Stimulated activated CD8-positive, alpha-beta memory T cell treated with anti-CD3 and anti-CD28 coated beads, Interleukin-15, amount 100 ng/mL, for 24 hours (primary cell): ENCODE measurements at places on chromosomes 11 and 22.

GRCh38 chr11:44005063-44005701 is 42.6 kb upstream of the ACCSL start:
- no peak for DNase-seq

DNA sequence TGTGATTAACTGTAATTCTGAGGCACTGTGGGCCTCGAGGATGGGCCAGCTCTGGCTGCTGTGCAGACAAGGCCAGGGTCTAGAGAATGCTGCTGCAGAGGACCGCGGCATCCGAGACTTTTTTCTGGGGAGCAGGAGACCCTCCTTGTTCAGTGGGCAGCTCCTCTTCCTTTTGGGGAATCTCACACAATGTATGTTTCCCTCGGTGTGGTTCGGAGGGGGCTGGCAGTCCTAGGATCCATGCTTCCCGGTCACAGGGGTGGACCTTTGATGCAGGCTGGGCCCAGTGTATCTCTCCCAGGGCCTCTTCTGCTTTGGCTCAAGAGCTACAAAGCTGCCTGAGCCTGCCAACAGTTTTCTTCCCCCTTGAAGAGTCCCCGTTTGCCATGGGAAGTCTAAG is 31.5 kb downstream of the MYEOV start:
- DNase-seq, result no peak

- DNase-seq, result no peak
Observed at GRCh38 chr11:96964661-96965060, 574.8 kb downstream of the JRKL start.

DNA sequence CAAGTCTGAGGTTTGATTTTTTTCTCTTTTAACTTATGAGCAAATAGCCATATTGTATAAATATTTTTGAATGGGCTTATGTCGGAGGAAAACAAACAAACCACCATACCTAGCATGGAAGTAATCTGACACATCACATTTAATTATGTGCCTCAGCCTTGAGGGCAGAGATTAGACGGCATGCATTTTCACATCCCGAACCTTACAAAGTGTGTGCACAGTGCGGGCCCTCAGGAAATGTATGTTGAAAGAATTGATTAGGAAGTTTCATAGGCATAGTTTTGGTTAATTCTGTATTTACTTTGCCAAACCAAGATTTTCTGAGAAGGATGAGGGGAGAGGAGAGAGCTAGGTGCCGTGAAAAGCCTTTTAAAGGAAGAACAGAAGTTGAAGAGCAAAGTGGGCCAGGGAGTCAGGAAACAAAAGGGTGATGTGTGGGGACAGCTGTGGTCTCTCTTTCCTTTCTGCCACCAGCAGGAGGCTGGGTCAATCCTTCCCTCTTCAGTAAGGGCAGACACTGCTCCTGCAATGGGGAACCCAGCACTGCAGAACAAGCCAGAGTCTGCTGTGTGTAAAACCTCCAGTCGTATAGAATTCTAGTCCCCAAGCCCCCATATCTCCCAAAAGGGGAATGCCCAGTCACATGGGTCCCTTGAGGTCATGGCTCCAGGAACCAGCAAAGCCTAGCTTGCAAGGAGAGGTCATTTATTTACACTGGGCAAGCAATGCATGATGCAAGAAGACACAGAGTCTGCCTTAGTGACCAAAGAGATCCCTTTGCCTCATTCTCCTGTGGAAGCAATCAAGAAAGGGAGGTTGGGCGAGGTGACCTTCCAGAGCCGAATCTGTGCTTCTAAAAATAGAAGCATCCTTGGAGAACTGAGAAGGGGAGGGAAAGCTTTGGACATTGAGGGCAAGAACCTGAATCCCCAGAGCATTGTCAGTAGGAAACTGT is 71.1 kb upstream of the OLFML1 start:
- no peak for DNase-seq

DNA sequence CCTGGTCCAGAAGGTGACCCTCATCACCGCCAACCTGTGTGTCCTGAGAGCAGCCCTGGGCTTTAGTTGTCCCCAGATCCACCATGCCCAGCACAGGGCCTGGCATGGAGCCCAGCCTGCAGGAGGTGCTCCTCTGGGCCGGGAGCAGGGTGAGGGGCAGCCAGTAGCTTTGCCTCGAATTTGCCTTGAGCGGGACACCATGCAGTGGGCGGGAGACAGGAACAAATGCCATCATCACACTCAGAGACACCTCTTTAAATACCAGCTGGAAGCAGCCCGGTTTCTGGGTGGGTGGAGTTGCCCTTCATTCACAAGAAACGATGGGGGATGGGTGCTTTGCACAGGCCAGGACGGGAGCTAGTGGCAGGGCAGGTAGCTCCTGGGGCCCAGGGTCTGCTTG is 19.3 kb downstream of the FLRT1 start:
- no peak for DNase-seq

DNA sequence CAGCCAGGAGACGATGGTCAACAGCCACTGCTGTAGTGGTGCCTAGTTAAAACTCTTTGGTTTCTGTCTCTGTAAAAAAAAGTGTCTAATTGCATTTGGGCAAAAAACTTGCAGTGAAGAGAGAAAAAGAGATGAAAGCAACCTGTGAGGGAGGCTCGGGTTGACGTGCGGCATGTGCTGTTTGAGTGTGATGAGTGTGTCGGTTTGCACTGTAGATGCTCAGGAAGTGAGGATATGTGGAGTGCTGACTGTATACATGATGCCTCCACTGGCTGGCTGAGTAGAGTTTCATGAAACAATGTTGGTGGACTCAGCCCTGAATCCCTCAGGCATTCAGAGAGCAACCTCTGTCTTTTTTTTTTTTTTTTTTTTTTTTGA is 4.3 kb upstream of the DGCR6L start:
- no peak for DNase-seq

DNA sequence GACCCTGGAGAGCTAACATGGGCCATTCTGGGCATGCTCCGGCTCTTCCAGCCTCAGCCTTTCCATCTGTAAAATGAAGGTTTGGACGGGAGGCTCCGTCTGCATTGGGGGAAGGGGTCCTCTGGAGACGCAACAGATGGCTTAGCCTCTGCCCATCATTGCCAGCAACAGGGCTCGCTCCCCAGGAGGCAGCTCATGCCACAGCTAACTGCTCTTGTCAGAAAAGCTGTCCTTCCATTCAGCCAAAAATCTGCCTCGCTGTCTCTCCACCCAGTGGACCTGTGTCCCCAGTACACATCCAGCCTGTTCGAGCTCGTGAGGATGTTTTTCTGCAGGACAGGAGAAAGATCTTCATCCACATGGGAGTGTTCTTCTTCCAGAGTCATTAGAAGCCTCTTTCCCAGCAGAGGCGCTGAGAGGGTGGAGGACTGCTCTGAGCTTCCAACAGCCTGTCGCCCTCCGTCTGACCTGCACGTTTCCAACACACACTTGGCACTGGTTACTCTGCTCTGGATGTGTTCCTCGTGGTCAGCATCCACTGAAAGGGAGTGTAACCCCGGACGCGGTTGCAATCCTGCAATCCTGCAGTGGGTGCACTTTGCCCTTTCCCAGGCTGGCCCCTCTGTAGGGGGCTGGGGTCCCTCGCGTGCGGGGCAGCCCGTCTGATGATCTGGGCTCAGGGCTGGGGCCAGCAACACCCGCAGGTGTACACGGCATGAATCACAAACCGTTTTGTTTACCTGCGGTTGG is 1340.9 kb downstream of the TBC1D22A start:
- DNase-seq, result no peak

GRCh38 chr11:15526032-15526431 is 411.3 kb downstream of the INSC start:
- no peak for DNase-seq
